ENCODE measurements at places on chromosomes 5 and 9. TPM values are rescaled to one million over a fixed set of nuclear protein-coding genes. Genes with fewer than 3 reads are reported as not detected.

DNA sequence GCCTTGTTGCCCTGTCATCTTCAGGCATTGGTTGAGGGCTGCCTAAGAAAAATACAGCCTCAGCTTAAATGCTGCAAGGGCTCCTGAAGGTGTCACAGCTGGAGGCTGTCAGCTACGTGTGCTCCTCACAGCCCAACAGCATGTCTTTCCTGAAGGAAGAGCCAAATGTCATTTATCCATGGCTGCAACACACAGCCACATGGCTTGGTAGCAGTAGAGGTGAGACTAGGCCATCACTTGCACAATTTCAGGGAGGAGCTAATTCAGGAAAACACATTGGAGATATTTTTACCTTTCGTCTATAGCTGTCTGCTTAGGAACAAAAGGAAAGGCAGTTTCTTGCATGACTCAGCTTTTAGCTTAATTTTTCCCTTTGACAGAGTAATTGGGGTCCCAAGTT lies 260.7 kb downstream of the SYK start:
- no peak for DNase-seq

- peak; percentile 92 for DNase-seq
Measured at GRCh38 chr9:94900222-94901018, 173.9 kb downstream of the AOPEP start.

GRCh38 chr9:87678650-87679355 lies 47.1 kb upstream of the CTSL start:
- peak; percentile 50 for DNase-seq

The ADGRD2 gene
- polyA plus RNA-seq: not detected

The CCDC192 gene
- polyA plus RNA-seq: not detected

Data from AG04450 (cell line).